Naive thymus-derived CD4-positive, alpha-beta T cell (primary cell): ENCODE measurements at places on chromosomes 3 and 15.

DNA sequence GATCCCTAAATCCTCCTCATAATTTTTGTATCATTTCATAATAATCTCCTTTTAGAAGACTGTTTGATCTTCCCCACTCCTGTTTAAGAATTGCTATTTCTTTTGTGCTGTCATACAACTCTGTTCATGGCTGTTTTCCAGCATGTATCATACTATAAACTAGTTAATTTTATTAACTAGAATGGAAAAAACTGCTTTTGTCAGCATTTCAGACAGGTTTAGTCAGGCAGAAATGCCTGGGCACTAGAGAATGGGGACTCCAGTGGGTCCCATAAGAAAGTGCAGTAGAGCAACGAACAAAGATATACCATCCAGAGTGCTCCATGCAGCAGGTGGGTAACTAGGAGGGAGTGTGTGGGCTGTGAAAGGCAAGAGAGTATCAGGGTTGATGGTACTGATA is 523.9 kb downstream of the PLOD2 start:
- DNase-seq: no peak

- no peak for DNase-seq
Observed at GRCh38 chr15:60609721-60610320, 130.9 kb upstream of the ICE2 start.

DNA sequence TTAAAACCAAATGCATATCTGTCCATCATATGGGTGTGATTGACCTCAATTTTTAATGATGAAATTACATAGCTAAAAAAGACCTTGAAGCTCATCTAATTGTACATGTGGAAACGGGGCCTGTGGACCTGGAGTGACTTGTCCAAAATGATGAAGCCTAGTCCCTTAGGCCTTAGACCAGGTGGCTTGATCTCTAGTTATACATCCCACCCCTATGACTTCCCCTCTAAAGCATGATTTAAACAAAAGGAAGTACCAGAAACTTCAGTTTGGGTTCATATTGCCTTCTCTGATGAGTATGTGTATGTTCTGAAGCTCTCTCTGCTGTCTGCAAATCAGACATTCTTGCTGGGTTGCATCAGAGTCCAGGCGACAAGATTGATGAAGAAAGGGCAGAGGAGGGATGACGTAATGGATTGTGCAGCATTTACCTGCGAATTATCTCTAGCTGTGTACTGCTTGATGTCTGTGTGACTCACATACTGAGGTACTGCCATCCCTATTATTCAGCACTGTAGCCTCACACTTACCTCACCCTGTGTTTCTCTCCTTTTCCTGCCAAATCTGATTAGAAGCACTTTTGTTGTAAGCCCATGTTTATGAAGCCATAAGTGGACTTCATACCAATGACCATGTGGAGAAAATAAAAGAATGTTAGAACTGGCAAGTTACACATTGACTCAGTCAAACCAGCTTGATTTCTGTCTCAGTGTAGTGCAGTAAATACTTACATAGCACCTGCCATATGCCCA is 111.5 kb downstream of the FILIP1L start:
- DNase-seq: no peak

DNA sequence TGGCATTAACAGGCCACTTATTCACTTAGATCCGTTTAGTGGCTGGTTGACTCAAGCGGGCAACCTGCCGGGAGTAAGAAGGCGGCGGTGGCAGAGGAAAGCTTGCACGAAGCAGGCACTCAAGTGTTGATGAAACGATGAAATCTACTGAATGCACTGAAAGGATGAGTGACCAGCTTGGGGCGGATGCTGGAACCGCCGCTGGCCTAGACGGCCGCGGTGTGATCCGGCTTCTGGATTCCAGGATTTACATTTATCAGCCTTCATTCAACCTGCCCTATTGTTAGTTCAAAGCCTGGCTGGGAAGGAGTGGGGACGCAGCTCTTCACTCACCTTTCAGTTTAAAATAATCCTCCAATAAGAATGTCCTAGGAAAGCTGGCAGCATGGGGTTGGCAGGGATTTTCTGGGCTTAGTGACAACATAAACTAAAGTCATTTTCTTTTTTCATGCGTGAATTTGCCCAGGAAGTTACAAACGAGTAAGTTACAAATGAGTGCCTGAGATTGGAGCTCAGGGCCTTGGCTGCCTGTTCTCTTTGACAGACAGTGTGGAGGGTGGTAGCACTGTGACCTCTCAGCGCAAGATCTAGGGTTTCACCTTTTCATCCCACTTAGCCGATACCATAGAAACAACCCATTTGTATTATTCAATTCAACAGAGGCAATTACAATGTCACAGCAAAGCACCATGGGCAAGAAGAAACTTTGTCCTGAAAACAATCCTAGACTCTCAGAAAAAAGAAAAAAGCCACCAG is 1.1 kb upstream of the PLCH1 start:
- DNase-seq: no peak

DNA sequence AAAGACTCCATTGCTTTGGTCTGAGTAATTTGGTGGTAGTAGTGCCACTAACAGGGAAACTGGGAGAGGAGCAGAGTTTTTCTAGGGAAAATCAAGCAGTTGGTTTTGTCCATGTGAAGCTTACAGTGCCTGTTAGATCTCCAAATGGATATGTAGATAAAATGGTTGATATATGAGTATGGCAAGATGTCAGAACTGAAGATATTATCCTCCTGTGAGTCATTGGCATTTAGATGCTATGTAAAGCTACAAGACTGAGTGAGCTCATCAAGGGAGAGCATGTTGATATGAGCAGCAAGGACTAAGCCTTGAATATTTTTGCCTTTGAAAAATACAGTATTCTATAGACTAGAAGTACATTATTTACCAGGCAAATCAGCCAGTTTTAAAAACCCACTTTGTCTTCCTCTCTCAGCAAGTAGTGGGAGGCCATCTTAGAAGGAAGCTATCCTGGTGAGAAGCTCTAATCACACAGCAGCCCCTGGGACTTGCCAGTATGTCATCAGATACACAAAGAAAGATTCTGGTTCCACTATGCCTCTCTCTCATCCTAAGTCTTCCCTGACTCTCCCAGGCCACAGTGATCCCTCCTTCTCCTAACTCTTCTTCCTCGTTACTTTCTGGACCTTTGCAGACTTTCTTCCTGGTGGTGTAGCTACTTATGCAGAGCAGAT is 77.4 kb upstream of the ANKRD28 start:
- DNase-seq: no peak

- no peak for DNase-seq
Observed at GRCh38 chr3:197343656-197344408, 45.4 kb upstream of the DLG1 start.

GRCh38 chr3:107752202-107752990 is 229.6 kb downstream of the BBX start:
- DNase-seq: no peak

GRCh38 chr3:17444865-17445264 is 297.6 kb downstream of the TBC1D5 start:
- DNase-seq: no peak

DNA sequence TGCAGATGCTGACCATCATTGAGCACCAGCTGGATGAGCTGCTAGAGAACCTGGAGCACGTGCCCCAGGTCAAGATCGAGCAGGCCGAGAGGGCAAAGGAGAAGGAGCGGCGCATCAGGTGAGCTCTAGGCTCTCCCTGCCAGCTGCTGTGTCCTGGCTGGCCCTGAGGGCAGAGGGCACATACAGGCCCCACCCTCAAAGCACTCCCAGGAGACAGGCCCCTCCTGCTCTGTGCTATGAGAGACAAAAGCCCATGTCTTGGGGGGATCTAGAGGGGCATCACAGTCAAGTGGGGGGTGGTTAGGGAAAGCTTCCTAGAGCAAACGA is 39.5 kb downstream of the CFAP100 start:
- no peak for DNase-seq

DNA sequence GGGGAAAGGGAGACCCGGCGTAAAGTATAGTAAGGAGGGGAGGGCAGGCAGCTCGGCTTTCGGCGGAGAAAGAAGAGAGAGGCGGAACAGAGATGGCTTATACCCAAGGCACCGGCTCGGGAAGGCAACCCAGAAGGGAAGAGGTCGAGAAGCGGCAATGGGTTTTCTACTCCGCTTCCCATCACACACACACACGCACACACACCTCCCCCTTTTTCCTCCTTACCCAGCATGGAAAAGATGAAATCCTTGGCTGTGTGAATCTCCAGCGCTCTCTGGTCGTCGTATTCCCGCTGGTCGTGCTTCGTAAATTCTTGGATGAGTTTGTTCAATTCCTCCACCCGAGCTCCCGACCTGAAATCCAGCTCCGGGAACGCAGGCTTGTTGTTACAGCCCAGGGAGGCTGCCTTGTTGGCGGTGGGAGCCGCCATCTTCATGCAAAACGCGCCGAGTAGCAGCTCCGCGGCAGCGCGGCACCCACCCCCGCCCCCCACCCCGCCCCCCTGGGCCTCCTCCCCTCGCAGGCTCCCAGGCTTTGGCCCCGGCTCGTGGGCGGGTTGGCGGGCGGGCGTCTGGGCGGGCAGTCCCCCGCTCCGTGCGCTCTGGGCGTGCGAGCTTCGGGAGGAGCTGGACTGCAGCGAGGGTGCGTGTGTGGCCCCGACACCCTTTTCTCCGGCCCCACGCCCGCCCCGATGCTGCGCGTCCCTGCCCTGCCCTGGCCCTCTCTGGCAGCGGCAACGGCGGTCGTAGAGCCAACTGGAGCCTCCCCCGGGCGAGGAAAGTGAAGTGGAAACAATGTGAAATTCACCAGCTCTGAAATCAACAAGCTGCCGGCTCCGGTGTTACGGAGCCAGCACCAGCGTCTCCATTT is at the start of gene MB21D2:
TSS of gene MB21D2 (minus strand) at position 453 of the 871 bp plus-strand sequence. CDS start at position 437, 16 bp downstream.
- peak; percentile 42 for DNase-seq

DNA sequence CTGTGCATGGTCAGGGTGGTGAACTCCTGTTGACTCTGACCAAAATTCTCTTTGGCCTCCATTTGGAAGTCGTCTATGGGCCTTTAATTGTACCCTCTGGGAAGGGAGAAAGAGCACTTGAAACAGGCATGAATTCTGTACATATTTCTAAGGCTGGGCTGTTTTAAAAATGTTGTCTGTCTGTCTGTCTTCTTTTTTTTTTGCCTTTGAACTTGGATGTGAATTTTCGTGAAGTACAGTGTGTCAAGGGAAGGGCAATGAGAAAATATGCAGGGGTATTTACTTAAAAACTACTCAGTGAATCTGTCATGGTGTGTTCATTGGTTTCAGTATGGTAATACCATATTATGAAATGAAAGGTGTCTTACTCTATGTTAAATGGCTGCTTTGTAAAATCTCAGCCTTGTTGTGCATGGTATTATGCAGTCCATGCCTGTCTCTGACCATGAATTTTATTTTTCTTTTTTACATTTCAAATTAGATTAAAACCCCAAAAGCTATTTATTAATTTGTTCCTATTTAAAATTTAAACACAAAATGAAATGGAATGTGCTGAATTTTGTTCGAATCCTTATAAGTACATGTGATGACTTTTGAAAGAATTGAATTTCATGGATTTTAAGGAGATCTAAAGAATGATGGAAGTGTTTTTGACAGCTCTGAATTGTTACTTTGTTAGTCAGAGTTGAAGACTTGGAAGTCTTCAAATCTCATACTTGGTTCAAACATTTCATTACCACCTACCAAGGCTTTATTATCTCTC is 51.1 kb downstream of the RARB start:
- no peak for DNase-seq
